ENCODE measurements at places on chromosomes 3 and 15.

DNA sequence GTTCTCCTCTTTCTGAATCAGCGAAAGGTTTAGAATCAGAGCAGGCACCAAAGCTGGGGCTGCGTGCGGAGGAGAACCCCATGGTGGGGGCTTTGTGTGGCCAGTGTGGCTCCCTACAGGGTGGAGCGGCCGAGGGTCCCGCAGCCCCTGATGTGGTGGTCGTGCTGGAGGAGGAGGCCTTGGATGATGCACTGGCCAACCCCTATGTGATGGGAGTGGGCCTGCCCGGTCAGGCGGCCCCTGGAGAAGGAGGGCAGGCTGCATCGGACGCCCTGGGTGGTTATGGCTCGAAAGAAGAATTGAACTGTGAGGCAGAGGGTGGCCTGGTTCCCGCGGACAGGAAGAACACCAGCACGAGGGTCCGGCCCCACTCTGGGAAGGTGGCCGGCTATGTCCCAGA is 1.4 kb downstream of the FGD5 start:
- DNase-seq = no peak

DNA sequence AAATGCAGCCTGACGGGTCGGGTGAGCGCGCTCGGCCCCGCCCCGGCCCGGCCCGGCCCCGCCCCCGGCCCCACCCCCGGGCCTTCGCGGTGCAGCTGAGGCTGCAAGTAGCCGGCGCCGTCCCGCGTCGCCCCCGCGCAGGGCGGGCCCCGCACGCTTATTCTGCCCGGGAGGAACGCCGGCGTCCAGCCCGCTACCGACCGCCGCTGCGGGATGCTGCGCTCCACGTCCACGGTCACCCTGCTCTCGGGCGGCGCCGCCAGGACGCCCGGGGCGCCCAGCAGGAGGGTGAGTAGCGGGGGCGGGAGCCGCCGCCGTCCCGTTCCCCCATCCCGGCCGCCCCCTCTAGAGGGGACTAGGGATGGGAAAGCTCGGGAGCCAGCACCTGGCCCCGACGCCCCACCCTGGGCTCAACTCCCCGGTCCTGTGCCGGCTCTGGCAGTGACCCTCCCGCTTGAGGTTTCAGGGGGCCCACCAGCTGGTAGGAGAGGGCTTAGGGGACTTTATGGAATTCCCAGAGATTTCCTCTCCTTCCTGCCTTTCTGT is at the start of gene MYZAP:
MYZAP (plus strand) TSS at position 83 of the 546 bp plus-strand sequence; CDS start at position 214, 131 bp downstream.
- DNase-seq = no peak

DNA sequence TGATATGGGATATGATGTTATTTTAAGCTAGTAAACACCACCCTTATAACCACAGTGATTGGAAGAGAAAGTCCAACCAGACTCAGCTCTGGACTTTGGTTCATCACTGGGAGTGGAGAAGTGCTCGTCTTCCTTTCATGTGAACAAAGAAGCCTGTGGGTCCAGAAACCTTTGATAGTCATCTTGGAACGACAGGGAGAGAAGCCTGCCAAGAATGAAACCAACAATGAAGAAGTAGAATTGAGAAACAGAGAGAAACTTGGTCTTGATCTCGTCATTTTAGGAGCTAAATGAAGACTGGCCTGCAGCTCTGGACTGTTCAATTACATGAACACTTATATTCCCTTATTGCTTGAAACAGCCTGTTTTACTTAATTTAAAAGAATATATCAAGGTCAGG is 13.1 kb upstream of the SLC35G2 start:
- no peak for DNase-seq

- DNase-seq = no peak
Observed at GRCh38 chr3:142088522-142088921, 60.8 kb downstream of the TFDP2 start.

DNA sequence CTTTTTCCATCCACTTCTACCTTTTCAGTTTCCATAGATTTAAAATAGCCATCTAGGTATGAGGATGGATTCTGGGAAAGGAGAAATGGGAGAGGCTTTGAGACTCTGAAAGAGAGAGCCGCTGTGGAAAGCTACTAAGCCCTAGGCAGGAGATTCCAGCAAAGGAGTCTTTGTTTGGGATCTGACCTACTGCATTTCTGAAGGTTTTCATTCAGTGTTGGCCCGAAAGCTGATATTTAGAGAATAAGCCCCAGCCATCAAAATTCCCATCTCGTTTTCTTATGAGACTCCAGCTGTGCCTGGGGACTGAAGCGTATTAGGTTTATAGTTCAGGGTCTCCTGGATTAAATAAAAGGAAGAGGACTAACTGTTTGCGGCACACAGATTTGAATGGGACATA is 19.5 kb downstream of the LIPH start:
- DNase-seq = no peak

DNA sequence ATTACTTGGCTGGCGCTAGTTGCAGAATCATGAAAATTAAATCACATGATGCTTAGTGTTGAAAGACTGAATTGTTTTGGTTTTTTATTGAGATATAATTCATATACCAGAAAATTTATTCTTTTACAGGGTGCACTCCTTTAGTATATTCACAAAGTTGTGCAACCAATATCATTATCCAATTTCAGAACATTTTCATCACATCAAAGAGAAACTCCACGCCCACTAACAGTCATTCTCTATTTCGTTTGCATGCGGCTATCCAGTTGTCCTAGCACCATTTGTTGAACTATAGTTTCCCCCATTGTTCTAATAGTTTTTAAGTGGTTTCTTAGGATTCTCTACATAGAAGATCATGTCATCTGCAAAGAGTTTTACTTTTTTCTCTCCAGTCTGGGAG is 3.7 kb downstream of the EHD4 start:
- DNase-seq = no peak

GRCh38 chr3:123653221-123653682 is 68.4 kb upstream of the HACD2 start:
- no peak for DNase-seq

- DNase-seq = no peak
Observed at GRCh38 chr3:106288781-106289180, 420.0 kb upstream of the CBLB start.

DNA sequence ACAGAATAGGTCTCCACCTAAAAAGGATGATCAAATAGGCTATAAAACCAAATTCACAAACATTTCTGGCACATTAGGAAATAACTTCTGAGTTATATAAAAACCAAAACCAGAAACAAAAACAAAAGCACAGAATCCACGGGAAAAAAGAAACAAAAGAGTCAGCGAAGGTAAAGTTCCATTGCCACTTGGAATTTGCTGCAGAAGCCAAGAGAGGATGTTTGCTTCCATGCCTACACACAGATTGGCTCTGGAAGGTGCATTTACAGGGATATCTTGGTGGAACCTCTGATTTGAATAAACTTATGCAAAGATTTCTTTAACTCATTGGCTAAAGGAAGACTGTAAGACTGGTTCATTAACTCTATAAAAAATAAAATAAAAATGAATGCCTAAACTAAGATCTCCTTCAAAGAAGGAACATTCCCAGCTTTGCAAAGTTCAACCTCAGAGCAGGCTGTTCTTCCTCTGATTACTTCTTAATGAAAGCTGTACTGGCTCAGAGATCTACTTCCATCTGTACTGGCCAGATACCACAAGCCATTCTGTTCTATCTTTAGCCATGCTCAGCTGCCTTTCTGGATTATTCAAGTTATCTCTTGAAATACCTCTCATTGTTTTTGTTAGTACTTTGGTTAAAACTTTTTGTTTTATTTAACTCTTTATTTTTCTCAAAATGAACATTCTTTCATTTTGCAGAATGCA is 537.5 kb upstream of the CCDC54 start:
- DNase-seq = no peak

DNA sequence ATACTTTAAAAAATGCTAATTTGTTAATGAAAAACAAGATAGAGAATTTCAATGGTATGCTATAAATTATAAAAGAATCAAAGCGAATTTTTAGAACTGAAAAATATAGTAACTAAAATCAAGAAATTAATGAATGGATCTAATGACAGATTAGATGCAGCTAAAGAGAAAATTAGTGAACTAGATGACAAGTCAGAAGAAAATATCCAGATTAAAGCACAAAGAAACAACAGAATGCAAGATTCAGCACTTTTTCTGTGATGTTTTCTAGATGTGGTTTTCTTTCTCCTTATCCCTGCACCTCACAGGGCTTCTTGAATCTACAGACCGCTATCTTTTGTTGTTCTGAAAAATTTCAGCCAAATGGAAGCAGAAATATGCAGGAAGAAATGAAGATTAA is 54.4 kb downstream of the INO80 start:
- no peak for DNase-seq

DNA sequence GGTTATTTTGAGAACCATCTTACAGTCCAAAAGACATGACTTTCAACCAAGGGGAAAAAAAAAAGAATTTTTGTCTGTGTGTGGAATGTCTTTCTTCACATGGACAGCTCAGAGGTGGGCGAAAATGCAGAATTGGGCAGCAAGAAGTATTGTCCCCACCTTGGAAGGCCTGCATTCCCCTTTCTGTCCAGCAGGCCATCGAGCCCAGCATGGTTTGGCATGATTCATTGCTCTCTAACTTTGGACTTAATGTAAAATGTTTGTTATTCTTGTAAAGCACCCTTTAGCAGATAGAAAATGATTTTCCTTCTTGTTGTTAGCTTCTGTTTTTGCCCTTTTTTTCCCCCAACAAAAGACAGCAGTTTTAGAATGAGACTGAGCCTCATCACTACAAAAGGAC is 12.4 kb downstream of the MYO1E start:
- DNase-seq = no peak

- DNase-seq = no peak
Observed at GRCh38 chr3:112759210-112759609, 87.5 kb downstream of the CD200R1L start.

DNA sequence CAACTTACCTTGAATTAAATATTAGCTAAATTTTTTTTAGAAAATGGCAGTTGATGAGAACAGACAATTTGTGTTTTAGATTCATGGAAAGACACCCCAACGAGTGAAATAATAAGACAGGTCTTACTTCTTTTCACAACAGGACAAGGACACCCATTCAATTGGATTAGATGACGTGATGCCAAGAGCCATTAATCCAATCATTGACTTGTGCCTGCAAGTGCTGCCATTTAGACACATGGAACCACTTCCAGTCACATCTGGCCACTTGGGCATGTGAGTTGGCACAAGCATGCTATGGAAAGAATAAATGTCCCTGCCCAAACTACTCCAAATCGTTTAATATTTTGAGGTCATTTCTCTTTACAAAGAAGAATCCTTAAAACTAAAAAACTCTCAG is 1308.8 kb downstream of the ROBO2 start:
- DNase-seq = no peak

DNA sequence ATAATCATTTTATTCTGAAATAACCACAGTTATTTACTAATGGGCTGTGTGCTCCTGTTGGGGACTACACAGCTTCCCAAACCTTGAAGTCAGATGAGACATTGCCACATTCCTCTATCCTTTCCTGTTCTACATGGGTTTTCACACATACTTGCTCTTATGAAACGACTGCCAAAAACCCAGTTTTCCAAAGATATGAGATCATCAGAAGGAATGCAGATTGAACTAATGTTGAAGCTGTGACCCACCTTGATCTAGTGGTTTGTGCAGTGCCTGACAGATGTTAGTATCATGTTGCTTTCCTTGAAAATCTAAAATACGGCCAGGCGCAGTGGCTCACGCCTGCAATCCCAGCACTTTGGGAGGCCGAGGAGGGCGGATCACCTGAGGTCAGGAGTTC is 144.6 kb downstream of the VGLL4 start:
- no peak for DNase-seq

- no peak for DNase-seq
Observed at GRCh38 chr3:194944526-194944925, 258.8 kb downstream of the FAM43A start.

DNA sequence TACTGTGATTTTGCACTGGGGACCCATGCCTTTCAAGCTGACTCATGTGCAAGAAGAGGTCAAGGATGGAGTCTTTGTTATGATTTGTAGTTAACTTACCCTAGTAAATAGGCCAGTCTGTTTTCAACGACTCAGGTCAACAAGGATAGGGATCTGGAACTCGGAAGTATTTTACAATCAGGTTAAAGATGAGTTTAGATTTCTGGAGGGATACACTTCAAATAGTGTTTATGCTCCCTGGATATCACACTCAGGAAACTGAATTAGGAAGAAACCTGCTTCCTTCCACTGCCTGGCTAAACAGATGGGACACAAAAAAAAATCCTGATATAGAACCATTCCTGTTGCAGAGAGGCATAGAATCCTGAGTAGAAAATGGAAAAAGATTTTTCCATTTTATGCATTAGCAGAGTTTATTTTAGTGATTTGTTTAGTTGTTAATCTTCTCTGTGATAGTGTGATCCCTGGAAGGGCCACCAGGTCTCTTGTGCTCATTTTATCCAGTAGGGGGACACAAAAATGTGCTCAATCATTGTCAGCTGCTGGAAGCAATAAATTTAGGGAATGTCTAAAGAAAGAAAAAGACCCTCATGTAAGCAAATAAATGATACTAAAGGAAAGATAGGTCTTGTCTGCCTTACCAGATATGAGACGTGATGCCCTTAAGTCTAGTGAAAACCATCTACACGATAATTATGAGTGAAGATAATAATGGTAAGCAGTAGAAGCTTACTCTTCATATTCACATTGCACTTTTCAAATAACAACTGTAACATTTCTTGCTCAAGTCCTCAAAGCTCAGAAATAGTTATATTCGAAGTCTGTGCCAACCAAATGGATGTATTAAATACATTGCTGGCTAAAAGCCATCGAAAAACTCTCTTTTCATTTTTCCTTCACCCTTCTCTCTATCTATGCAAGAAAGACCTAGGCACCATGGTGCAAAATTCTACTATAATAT is 452.1 kb upstream of the KCNMB2 start:
- DNase-seq = no peak

DNA sequence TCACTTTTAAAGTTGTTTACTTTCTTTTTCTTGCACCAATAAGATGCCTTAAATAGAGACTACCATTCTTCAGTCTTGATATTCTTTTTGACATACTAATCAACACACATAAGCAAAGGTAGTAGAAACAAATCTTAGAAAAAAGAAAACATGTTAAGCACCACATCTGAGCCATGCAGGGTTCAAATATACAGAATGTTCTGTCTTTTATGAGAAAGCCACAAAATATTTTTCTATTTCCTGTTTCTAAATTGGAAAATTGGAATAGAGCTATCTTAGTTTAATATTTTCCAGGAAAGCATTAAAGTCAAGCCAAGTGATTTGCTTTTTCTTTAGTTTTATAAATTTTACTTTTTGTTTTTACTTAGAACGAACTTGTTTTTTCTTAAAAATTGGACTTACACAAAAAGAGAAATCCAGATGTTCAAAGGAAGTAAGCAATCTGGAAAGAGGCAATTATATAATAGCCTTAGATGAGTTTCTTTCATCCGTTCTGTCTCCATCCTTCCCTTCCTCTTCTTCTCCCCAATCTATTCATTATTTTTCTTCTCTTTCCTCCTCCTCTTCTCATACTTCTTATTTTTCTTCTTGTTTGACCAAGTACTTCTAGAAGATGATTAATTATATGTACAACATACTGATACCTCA is 731.7 kb downstream of the SQOR start:
- DNase-seq = no peak

DNA sequence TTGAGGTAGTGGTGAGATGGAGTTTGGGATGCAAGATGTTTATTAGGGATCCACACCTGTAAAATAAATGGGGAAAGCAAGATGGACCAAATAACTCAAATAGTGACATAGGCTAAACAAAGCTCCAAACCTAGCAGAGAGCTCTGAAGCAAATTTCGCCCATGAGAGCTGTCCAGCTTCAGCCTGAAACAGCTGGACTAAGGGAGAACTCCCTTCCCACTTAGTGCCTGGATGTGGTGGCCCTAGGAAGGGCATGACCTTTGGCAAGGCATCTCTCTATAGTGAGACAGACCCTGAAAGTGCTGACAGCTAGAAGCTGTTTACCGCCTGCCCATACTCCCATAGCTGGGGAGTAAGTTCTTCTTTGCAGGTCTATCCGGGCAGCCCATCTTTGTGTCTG is 48.1 kb downstream of the COL6A5 start:
- DNase-seq = no peak

GRCh38 chr3:157360044-157360443 is 76.6 kb upstream of the PTX3 start:
- no peak for DNase-seq

Measured in cortex of kidney (tissue), 1 donor.